ENCODE measurements at places on chromosomes 11 and 22. TPM values are rescaled to one million over a fixed set of nuclear protein-coding genes. Genes with fewer than 3 reads are reported as not detected.

Gene UBQLNL
- total RNA-seq: 0.09 TPM

- DNase-seq: no peak
Observed at GRCh38 chr11:110715541-110715940, 3.3 kb upstream of the ARHGAP20 start.

DNA sequence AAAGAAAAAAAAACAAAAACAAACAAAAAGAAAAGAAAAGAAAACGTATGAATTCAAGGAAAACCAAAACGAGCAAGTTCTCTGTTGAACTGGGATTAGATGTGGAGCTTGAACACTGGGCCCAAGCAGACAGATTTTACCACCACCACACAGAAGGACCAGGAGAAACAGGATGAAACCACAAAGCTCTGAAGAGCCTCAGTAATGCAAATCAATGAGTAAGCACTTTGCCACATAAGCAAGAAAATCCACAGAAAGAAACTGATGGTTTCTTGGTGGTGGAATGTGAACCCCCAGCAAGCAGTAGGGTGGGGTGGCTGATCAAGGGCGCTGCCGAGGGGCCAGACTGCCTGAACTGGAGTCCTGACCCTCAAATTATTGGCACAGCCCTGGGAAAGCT is 50.9 kb upstream of the NFRKB start:
- no peak for DNase-seq

Gene CD3D
- total RNA-seq: not detected

GRCh38 chr11:115153135-115153534 is 351.1 kb downstream of the CADM1 start:
- DNase-seq: no peak

Gene OR6M1
- total RNA-seq: not detected

DNA sequence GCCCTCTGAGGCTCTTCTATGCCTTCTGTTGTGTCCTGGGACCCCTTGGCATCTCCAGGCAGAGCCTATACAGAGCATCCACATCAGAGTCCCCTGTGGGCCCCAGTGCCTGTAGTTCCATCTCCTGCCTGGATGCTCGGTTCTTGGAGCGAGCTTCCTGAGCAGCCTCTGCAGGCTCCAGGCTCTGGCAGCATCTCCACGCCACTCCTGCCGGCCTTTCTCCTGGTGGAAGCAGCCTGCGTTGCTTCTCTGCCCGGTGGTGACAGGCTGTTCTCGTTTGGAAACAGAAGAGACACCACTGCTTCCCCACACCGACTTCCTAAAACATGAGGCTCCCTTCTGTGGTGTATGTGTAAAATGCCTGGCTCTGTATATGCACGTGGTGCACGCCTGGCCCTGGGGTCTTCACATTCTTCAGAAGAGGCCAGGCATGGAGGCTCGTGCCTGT is 52.8 kb downstream of the BCR start:
- no peak for DNase-seq

DNA sequence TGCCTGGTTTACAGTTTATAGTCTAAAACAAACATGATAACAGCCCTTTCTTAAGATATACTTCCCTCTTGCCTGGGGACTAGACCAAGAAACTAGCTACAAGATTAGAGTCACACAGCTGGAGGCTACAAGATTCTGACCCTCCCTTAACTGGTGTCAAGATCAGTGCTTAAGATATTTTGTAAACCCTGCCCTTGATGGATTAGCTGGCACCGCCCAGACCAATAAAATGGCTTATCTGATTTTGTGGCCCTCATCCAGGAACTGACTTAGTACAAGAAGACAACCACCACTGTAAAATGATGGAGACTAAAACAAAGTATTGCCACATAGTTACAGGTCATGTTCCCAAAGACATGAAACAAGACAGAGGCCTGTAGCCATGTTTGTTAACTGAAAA is 53.4 kb downstream of the FAM181B start:
- no peak for DNase-seq

- DNase-seq: peak; percentile 70
Observed at GRCh38 chr11:46380340-46381047, 975 bp upstream of the MDK start.

- no peak for DNase-seq
Observed at GRCh38 chr11:1934335-1935155, 12.6 kb upstream of the MRPL23 start.

- no peak for DNase-seq
Observed at GRCh38 chr11:23765682-23766252, 731.1 kb upstream of the LUZP2 start.

- no peak for DNase-seq
Observed at GRCh38 chr22:29722587-29722986, 2.8 kb downstream of the CABP7 start.

DNA sequence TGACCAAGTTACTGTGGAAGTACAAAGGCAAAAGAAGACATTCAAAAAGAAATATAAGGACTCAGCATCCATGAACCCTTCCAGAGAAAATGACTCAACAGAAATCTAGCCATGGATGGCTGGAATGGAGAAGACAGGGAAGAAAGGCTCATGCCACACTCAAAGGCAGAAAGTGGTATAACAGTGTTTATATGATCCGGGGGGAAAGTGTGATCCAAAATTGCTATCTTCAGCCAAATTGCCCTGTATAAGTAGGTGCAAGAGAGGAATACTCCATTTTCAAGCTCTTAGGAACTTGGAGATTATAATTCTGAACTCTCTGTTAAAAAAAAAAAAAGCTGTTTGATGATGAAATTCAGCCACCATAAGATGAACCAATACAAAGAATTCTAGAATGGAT is 81.8 kb upstream of the TENM4 start:
- DNase-seq: no peak

- DNase-seq: no peak
Observed at GRCh38 chr11:27309046-27309445, 54.0 kb downstream of the CCDC34 start.

Gene CSNK2A3
- 0.82 TPM for total RNA-seq

Gene NOX4
- 5.1 TPM for total RNA-seq

DNA sequence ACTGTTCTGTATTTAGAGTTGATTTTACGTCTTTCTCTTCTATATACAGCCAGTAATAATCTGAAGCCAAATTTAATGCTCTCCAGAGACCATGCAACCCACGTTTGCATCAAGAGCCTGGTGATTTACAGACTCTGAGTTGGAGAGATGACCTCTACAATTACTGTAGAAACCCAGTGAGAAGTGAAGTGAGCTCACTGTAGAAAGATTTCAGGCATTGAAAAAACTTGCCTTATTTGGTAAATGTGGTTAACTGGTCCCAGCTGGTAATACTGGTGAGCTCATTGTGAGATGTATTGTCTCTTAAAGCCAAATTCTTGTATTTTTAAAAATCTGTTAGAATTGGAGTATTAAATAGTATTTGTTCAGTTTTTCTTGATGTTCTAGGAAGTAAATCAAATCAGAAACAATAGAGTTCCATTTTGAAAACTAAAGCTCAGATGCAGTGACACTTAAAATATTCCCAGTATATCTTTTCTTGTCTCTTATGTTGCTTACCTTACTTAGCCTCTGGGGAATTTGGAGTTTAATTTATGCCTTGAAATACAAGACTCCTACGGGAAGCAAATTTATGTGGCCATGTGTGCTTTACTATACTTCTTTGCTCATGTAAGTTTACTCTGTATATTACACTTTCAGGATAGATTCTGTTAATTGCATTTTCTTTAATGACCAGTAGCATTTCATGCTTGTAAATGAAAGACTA is 189.9 kb downstream of the ARHGAP42 start:
- no peak for DNase-seq

- no peak for DNase-seq
Observed at GRCh38 chr11:75325713-75326438, 25.6 kb downstream of the ARRB1 start.

Gene DDTL
- not detected for total RNA-seq

GRCh38 chr22:25374869-25375268 is 155.4 kb downstream of the CRYBB2 start:
- DNase-seq: no peak

DNA sequence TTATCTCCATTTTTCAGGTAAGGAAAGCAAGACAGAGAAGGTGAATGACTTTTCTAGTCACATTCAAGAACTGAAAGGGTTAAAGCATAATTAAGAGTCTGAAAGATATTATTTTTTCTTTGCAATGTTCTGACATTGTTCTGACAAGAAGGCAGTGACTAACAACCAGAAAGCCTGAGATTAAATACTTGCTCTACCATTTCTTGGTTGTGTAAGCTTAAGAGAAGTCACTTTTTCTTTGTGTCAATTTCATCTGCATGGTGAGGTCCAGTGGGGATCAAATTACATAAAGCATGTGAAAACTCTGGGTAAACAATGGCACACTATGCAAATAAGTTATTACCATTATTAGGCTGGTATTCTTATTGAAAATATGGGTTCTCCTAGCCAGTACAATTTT is 73.7 kb downstream of the PHF21A start:
- DNase-seq: no peak

Gene RGL4
- not detected for total RNA-seq

- DNase-seq: no peak
Observed at GRCh38 chr11:97742717-97743116, 1278.0 kb upstream of the CNTN5 start.

DNA sequence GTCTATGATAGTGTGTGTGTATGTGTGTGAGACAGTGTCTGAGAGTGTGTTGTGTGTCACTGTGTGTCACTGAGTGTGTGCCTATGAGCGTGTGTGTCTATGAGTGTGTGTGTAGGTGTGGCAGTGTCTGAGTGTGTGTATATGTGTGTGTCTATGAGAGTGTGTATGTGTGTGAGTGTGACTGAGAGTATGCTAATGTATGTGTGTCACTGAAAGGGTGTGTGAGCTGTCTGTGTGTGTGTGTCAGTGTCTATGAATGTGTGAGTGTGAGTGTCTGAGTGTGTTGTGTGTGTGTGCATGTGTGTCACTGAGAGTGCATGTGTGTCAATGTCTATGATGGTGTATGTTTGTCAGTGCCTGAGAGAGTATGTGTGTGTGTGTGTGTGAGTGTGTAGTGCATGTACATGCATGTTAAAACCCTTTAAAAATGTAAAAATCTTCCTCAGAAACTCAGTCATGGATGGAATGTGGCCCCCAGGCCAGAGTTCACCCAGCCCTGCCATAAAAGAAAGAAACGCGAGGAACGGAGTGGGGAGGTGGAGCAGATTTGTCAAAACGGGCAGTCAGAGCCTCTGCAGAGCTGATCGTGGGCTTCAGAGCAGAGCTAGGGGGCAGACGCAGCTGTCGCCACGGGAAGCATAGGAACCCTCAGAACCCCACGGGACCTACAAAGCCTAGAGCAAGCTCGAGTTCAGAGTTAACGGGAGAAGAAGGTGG is 218.8 kb downstream of the CTTN start:
- DNase-seq: no peak

DNA sequence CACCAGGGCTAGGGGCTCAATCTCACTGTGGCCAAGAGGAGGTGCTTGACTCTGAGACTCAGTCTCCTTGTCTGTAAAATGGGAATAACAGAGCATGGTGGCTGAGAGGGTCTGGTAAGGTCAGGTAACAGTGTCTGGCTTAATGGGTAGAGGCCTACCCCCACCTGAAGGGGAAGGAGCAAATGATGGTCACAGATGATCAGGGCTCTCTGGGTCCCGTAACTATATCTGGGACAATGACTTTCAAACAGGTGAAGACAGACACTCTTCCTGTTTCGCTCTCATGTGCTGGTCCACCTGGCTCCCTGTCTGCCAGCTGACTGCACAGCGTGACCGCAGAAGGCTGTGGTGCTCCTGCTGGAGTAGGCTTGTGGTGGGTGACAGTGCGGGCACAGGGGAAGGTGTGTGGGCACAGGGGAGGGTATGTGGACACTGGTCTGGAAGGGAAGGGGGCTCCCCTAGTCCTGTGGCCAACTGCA is 4.0 kb downstream of the A4GALT start:
- DNase-seq: no peak

GRCh38 chr11:100359281-100359680 is 327.8 kb upstream of the ARHGAP42 start:
- no peak for DNase-seq

Gene GAS2L1
- 8.9 TPM for total RNA-seq

GRCh38 chr11:130932086-130932712 is 15.9 kb upstream of the SNX19 start:
- DNase-seq: no peak

- DNase-seq: no peak
Observed at GRCh38 chr11:36266767-36267166, 22.5 kb downstream of the COMMD9 start.

DNA sequence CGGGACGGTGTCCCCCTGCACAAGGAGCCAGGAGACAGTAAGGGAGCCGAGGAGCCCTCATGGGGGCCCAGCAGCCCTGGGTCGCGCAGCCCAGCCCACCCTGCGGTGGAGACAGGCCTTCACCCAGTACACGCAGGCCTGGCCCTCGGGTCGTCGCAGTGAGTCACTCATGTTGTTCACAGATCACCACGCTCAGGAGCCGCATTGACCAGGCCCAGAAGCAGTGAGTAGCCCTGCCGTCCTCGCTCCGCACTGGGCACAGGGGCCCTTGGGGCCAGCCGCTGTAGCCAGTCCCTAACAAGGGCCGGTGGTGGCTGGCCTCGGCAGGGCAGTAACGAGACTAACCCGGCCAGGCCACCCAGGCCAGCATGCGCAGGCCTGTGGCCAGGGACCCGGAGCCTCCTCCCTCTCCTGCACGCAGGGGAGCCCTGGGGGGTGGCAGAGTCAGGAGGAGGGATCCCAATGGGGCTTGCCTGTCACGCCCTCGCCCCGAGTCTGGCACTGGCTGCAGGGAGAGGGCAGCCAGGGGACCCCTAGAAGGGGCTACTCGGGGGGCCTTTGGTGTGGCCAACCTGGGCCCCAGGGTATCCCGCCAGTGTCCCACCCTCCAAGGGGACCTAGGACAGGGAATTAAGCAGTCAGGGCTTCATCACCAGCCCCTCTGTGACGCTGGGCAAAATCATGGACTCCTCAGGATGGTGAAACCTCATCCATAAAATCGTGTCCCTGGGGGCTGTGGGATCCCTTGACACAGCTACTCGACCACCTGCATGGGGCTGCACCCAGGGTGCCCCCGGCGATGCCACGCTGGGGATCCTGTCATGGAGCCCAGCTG is 10.1 kb upstream of the MRPL23 start:
- no peak for DNase-seq

Gene RAB39A
- total RNA-seq: 10.8 TPM

GRCh38 chr11:35619855-35620640 is 1.8 kb downstream of the FJX1 start:
- DNase-seq: peak; percentile 69

- no peak for DNase-seq
Observed at GRCh38 chr11:35683728-35684339, 21.3 kb downstream of the TRIM44 start.

DNA sequence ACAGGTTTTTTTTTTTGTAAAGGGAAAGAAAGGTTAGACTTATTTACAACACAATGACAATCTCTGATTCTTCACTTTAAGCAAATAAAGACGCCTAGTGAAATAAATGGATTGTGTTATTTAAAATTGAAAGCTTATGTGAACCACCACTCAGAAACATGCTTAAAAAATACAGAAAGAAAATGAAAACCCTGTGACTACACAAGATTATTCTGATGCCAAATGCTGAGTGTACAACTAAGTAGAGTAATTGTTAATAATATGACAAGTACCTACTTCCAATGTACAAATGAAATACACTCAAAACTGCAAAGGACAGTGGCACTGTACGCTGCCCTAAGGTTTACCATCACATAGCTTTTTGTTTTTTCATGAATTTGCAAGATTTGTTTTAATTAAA is 1.0 kb downstream of the BLID start:
- DNase-seq: no peak

Data from neural crest cell (in vitro differentiated cells).